ENCODE measurements at places on chromosomes 3 and 15.
A peak's percentile ranks its signal among the peaks of the same experiment; 100 is the strongest.

DNA sequence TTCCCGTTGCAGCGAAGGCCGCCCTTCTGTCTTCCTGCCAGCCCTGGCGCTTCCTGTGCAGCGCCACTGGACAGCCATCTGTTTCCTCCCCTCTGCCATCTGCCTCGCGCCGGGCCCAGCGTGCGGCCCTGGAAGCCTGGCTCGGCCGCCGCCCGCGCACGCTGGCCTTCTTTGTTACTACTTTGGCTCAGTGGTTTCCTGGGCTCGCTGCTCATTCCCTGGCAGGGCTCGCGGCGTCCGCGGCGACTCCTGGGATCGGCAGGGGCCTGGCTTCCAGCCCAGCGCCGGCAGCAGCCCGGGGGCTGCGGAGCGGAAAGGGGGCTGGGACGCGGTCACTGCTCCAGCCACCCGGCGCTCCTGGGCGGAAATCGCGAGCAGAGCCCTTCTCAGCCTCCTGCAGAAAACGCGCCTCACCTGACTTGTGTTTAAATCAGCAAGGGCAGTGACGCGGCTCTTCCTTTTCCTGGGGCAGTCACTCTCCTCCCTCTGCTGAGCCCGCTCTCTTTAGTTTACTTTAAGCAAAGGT, 10.0 kb downstream of the CMTM7 start:
- DNase-seq, result peak; percentile 55

GRCh38 chr3:124260206-124260915, 268.4 kb upstream of the ROPN1 start:
- DNase-seq, result peak; percentile 29

- DNase-seq, result no peak
Measured at GRCh38 chr15:76282465-76282864, 28.8 kb downstream of the ETFA start.

- DNase-seq, result peak; percentile 41
Measured at GRCh38 chr15:32029862-32030781, at the start of gene CHRNA7. CHRNA7 (plus strand) TSS chr15:32030515; CDS start chr15:32030595, 80 bp downstream.

DNA sequence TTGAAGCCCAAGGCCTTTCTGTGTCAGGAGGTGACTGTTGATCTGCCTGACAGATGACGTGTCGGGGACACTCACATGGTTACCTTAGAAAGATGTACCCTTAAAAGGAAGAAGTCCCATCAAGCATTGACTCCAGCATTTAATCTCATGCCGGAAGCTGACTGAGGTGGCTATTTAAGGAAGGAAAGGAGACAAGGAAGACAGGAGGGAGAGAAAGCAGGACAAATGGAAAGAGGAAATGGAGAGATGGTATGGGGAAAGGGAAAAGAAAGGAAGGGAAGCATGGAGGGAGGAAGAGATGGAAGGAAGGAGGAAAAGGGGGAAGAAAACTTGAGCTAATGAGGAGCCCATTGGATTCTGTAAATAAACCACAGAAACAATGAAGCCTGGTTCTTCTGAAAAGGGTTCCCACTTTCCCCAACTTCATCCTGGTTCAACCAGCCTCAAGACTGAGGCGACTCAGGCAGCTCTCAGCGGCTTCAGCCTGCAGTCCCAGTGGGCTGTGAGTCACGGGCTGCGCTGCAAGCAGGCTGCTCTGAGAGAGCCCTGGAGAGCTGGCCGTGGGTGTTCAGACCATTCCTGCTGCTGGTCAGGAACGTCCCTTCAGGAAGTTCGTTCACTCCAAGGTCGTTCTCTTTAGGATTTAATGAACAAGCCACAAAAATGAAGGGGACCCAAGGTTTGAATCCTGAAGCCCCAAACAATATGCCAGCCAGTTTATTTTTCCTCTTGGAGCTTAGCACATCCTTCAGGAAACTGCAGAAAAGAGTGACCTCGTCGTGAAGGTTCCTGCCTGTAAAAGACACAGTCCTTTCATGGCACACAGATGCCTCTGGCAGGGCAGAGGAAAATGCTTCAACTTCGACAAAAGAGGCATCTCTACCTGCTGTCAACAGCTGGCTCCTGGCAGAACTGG, 69.6 kb upstream of the THBS1 start:
- peak; percentile 62 for DNase-seq

DNA sequence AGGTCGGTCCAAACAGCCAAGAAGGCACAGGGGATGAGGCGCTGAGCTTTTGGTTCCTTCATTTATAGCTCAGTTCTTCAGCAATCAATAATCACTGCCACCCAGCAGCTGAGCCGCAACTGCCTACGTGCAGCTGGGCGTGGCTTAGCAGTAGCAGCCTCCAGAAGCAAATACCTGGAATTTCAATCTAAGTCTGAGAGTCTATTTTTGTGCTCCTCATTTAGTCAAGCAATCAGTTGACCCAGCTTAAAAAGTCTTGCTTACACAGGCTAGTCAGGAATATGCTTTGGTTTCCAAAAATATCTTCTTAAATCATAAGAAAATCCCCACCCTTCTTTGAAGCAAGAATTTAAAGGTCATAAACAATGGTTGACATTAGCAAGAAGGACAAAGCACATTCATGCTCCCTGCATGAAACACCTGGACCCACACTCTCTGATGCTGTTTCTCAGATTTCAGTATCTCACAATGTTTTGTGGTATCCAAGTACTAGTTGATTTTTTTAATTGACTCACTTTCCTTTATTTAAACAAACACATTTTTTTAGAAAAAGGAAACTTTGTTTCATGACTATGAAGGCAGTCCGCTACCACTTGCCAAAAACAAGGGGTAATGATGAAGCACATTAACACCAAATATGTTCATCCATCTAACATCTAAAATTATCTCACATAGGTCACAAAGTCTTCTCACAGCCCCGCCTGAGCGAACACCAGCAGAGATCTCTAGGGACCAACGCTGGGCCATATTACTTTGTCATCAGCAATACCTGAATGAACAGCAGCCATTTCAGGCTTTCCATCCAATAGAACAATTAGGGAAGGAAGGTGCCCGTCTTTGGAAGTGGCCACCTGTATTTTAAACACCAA, 106.1 kb downstream of the OXNAD1 start:
- no peak for DNase-seq

GRCh38 chr3:144127014-144127413, 155.4 kb downstream of the DIPK2A start:
- DNase-seq, result no peak

- DNase-seq, result no peak
Measured at GRCh38 chr15:85879334-85880163, 84.8 kb upstream of the KLHL25 start.

Data from HTR-8/SVneo (cell line).